ENCODE measurements at places on chromosomes 7 and 10.

DNA sequence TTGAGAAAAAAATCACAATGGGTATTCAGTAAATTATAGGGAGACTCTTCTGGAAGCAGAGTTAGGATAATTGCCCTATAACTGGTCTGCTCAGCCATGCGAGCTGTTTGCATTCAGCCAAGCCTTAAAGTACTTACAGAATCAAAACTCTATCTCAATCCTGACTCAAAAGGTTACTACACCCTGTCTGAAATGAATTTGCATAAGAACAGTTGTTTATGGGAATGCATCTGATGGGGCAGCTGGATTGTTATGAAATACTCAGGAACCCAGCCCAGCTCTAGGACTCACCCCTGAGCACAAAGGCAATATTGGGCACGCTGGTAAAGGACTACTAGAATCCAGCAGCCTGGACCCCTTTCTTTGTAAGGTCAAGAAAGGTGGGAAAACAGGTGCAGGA lies 38.8 kb downstream of the AKR1B15 start:
- DNase-seq: no peak

- no peak for DNase-seq
Measured at GRCh38 chr7:22137466-22137865, 191.8 kb upstream of the CDCA7L start.

DNA sequence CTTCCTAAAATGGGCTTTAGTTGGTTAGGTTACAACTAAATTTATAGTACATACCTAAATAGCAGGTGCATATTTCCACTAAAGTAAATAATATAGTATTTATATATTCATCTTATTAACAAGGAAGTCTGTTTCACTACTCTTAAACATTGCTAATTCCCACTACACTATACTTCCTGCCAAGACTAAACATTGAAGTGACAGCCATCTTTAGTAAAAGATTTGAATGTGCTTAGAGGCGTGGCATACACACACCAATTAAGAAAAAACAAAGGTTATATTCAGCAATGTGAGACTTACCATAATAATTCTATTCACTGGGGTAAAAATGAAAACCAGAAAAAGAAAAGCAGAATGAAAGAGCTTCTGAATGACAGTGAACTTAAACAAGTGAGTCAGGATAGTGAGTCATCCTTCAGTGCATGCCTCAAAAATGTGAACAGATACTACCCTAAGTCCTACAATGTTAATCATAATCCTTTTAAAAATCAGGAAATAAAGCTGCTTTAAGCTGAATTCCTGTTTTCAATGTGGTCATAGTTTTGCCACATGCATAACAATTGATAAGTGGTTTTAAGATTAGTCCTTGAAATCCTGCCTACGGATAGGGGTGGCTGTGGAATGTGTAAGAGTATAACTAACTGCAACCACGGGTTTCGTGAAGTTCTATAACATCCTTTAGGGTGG lies 59.4 kb downstream of the USP6NL start:
- DNase-seq: no peak

GRCh38 chr7:107580716-107581383 lies 804 bp downstream of the BCAP29 start:
- DNase-seq: no peak

GRCh38 chr7:98058186-98058585 lies 48.5 kb upstream of the LMTK2 start:
- DNase-seq: no peak

DNA sequence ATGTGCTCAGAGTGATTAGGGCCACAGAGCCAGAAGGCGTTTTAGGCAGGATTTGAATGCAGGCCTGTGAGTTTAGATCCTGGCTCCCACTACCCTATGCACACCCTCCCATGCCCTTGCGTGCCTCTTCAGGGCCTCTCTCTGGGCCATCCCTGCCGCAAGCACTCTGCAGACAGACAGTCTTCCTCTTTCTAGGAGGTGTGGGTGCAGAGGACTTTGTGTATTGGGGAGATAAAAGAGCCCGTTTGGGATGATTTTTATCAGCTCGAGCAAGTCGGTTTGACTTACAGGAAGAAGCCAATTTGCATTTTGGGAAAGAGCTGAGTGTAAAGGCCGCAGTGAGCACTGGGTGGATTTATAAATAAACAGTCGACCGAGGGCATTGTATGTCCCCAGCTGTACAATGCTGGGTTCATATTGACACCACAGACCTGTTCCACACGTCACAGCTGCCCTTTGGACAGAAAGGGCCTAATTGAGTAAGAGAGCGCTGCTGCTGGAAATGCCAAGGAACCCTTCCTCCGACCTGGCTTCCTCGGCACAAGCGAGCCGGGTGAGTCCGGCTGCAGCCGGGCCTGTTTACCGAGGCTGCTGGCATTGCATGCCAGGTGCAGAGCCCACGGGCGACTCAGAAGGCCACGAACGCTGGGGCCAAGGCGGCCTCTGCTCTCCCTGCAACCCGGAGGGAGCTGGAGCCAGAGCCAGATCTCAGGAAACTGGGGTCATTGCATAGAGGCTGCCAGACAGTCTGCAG lies 25.1 kb downstream of the ZMIZ1 start:
- no peak for DNase-seq

DNA sequence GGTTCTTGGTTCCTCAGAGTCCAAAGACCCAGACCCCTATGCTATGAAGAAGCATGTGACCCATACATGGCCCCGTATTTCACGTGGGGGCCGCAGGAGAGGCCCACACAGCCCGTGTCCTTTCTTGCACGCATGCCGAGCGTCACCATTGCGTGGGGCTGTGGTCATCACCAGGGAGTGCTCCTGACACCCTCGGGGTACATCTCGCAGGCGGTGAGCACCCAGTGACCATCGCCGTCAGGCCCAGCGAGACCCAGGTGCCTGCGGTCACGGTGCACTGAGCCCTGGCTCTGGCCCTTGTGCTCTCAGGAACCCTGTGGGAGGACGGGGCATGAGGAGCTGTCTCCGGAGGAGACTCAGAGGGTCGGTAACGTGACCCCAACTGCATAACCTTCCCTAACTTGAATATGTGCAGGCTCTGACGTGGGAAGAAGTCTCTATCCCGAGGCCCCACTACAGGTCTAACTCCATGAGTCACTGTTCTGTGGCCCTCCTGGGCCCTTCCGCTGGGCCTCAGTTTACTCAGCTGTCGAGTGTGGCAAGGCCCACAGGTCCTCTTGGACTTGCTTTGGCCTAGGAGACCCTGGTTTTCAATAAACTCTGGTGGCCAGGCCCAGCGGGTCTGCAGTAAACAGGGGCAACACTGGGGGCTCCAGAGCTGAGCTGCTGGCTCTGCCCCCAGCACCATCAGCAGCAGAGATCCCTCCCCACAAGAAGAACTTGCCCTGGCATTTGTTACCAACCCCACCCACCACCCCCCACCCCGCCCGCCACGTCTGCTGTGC lies 503.9 kb downstream of the PTPRN2 start:
- DNase-seq: no peak

DNA sequence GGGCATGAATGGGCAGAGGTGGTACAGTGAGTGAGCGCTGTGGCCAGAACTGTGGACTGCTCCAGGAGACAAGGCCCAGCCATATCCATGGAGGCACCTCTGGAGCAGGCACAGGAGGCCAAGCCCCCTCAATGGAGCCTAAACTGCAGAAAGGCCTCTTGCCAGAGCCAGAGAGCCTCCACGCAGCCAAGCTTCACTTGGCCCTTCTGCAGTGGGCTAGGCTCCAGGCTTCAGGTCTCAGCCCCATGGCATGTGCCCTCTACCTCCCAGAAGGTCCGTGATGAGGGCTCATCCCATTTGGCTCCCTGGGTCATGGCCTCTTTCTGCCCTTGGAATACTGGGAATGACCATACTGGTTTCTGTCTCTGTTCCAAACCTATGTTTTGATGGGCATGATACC lies 8.9 kb downstream of the PDE1C start:
- no peak for DNase-seq

DNA sequence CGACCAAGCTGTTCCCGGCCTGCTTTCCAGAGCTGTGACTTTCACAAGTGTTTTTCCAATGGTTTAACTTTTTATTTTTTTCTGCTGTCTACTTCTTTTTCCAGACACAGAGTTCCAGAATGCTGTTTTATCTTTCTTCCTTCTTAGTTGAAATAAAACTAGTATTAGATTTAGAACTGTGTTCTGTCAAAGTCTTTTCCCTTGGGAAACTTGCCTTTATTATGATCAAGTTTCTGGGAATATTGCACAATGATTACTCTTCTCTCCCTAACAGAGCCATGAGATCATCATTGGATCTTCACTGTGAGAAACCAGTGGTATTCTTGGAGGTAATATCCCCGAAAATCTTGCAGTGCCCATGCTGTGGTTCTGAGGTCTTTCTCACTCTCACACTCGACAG lies 104.9 kb upstream of the KCND2 start:
- DNase-seq: no peak

DNA sequence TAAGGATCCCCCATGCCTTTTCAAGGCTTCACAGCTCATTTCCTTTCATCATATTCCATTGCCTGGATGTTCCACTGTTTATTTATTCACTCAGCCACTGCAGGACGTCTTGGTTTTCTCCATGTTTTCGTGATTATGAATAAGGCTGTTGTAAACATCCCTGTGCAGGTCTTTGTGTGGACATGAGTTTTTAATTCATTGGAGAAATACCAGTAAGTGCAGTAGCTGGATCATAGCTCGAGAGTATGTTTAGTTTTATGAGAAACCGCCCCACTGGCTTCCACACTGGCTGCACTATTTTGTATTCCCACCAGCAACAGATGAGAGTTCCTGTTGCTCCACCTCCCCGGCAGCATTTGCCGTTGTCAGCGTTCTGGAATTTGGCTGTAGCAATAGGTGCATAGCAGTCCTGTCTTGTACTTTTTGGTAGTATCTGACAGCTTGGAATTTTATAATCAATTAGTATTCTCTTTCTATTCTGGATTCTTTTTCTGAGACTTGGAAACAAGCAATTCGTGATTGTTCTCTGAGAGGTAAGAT lies 269.9 kb upstream of the PITRM1 start:
- DNase-seq: no peak

- DNase-seq: no peak
Measured at GRCh38 chr10:61337741-61338140, 115.4 kb downstream of the TMEM26 start.

- no peak for DNase-seq
Measured at GRCh38 chr10:110600487-110601101, 33.1 kb downstream of the SMC3 start.

- no peak for DNase-seq
Measured at GRCh38 chr10:29169021-29169420, 119.8 kb upstream of the LYZL1 start.
